ENCODE measurements at places on chromosomes 7 and 10. TPM values are rescaled to one million over a fixed set of nuclear protein-coding genes. Genes with fewer than 3 reads are reported as not detected.

MUC12 gene
- total RNA-seq, result 5.4 TPM

UTF1 gene
- not detected for total RNA-seq

NRP1 gene
- 35.9 TPM for total RNA-seq

ZNF488 gene
- 23.0 TPM for total RNA-seq

VENTX gene
- total RNA-seq, result 0.17 TPM

CFAP43 gene
- 3.4 TPM for total RNA-seq

ATP6V0A4 gene
- 1.1 TPM for total RNA-seq

THAP5 gene
- total RNA-seq, result 48.3 TPM

STEAP2 gene
- 50.5 TPM for total RNA-seq

ZWINT gene
- 1.4 TPM for total RNA-seq

IRF5 gene
- 6.1 TPM for total RNA-seq

ZNF282 gene
- 20.1 TPM for total RNA-seq

SEMA3D gene
- 4.6 TPM for total RNA-seq

VWA2 gene
- 0.99 TPM for total RNA-seq

CEP55 gene
- total RNA-seq, result 0.60 TPM

FAM221A gene
- total RNA-seq, result 26.6 TPM

NEUROG3 gene
- total RNA-seq, result not detected

ZNF727 gene
- 10.5 TPM for total RNA-seq

AMZ1 gene
- 13.9 TPM for total RNA-seq

ARHGAP12 gene
- 35.8 TPM for total RNA-seq

FBXL13 gene
- 7.6 TPM for total RNA-seq

IL2RA gene
- total RNA-seq, result not detected

MRM2 gene
- 18.4 TPM for total RNA-seq

STEAP1B gene
- 6.3 TPM for total RNA-seq

SEMA3E gene
- 14.4 TPM for total RNA-seq

ZNF783 gene
- 23.3 TPM for total RNA-seq

EGR2 gene
- 2.5 TPM for total RNA-seq

ZNF777 gene
- 16.6 TPM for total RNA-seq

CCDC136 gene
- 109 TPM for total RNA-seq

TMEM196 gene
- 12.7 TPM for total RNA-seq

CRPPA gene
- total RNA-seq, result 16.0 TPM

OR9A2 gene
- 0.76 TPM for total RNA-seq

MAGI2 gene
- 231 TPM for total RNA-seq

WNT8B gene
- 0.25 TPM for total RNA-seq

ZNF853 gene
- total RNA-seq, result 29.0 TPM

A1CF gene
- total RNA-seq, result not detected

LRIT1 gene
- not detected for total RNA-seq

GNGT1 gene
- not detected for total RNA-seq

IGFBP3 gene
- 18.3 TPM for total RNA-seq

C7orf57 gene
- total RNA-seq, result 0.32 TPM

SFTPD gene
- total RNA-seq, result 2.0 TPM

TAS2R41 gene
- total RNA-seq, result not detected

GIMAP2 gene
- total RNA-seq, result 3.7 TPM

ACSL5 gene
- total RNA-seq, result 10.0 TPM

ATOH7 gene
- total RNA-seq, result 3.3 TPM

ENKUR gene
- 6.8 TPM for total RNA-seq

CBLL1 gene
- total RNA-seq, result 26.5 TPM

LBX1 gene
- not detected for total RNA-seq

SCIN gene
- 5.9 TPM for total RNA-seq

AKR1C8 gene
- total RNA-seq, result not detected

DPYSL4 gene
- total RNA-seq, result 41.2 TPM

UCMA gene
- total RNA-seq, result not detected

ADAM8 gene
- total RNA-seq, result 2.9 TPM

GRM3 gene
- total RNA-seq, result 74.7 TPM

ZPBP gene
- total RNA-seq, result not detected

CACNB2 gene
- total RNA-seq, result 63.7 TPM

TBATA gene
- not detected for total RNA-seq

SAP25 gene
- 2.2 TPM for total RNA-seq

Data from dorsolateral prefrontal cortex (tissue), 122 donors.